ENCODE measurements at places on chromosomes 6 and 20. TPM values are rescaled to one million over a fixed set of nuclear protein-coding genes. Genes with fewer than 3 reads are reported as not detected.

- no peaks in the 10 kb centered on the region for H3K36me3 ChIP-seq
- H3K4me1 ChIP-seq, result no peaks in the 10 kb centered on the region
- H3K27ac ChIP-seq, result no peak overlapping the region
- H3K27me3 ChIP-seq, result no peaks in the 10 kb centered on the region
Measured at GRCh38 chr6:165401092-165401491, 91.7 kb upstream of the C6orf118 start.

DNA sequence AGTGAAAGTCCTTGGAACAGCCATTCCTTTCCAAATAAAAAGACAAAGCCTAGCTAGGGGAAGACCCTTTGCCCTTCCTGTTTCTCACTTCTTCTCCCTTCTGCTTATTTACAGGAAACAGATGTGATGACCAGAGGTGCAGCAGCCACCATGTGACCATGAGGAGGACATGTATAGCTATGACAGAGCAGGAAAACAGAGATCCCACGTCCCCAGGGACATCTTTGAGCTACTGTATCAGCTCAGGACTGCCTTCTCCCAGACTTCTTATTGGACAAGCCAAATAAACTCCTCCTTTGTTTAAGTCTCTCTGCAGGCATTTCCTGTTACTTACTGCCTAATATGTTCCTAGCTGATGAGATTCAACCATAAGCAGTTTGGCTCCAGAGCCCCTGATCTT, 133.1 kb upstream of the MLN start:
- H3K27ac ChIP-seq, result no peak overlapping the region
- H3K36me3 ChIP-seq, result no peaks in the 10 kb centered on the region

GRCh38 chr6:29647927-29648642, 8.8 kb upstream of the MOG start:
- no peak for DNase-seq
- no peaks in the 10 kb centered on the region for H3K36me3 ChIP-seq
- no peak overlapping the region for H3K4me3 ChIP-seq
- no peaks in the 10 kb centered on the region for H3K27me3 ChIP-seq
- H3K4me1 ChIP-seq, result peaks cover 5% of the 10 kb centered on the region

DNA sequence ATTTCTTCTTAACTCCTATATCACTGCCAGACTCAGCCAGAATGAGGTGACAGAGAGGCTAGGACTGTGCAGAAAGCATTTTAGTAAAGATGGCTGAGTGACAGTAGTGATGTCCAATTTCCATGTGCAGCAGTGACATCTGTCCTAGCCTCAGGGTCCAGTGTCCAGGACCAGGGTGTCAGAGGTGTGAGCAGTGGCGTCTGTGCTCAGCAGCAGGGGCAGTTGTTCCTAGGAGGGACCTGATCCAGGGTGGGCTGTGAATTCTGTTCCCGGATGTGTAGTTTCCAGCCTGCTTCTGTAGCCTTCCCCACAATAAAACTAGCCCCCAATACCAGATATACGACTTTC, 6.0 kb downstream of the HLA-B start:
- peaks cover 3% of the 10 kb centered on the region for H3K4me1 ChIP-seq
- no peaks in the 10 kb centered on the region for H3K27me3 ChIP-seq
- H3K36me3 ChIP-seq, result peaks cover 34% of the 10 kb centered on the region
- H3K4me3 ChIP-seq, result no peak overlapping the region

GRCh38 chr6:162728706-162729105, 932 bp downstream of the PACRG start:
- H3K4me3 ChIP-seq, result no peak overlapping the region
- H3K36me3 ChIP-seq, result no peaks in the 10 kb centered on the region
- DNase-seq, result no peak
- no peak overlapping the region for H3K27ac ChIP-seq

DNA sequence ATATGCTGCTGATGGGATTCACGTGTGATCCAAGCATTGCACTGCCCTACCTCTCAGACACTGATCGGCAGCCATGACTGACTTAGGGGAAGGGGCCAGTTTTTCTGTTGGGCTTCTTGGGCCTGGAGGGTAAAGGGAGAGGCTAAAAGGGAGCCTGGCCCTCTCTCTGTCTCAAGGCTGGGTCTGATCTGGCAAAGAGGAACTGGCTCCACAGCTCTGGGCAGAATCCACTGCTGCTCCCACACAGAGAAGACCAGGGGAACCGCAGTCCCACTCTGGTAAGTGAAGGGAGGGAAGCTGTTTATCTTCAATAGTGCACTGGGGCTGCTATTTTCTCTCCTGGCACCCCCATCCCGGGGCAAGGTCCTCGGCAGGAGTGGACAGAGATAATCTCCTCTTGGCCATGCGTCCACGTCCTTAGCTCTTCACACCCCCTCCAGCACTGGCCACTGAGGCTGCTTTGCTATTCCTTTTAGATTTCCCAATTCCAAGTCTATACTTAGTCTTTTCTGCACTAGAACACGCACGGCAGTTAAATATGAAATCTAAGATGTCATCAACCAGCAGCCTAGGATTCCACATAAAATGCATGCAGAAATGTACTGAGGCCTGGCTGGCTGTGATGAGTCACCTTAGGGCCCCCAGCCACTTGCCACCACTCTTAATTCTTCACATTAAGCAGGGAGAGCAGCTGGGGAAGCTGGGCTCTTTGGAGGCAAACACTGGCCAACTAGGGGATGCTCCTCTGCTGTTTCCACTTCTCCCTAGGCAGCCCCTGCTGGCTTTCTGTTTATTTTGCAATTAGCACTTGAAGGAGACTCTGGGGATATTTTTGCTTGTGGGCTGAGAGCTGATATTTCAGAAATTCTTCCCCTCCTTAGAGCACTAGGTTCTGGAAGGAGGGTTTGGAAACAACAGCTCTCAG, 87.8 kb upstream of the ARMC2 start:
- DNase-seq, result no peak
- no peaks in the 10 kb centered on the region for H3K4me1 ChIP-seq
- H3K4me3 ChIP-seq, result no peak overlapping the region
- no peaks in the 10 kb centered on the region for H3K27me3 ChIP-seq
- no peaks in the 10 kb centered on the region for H3K36me3 ChIP-seq

The DPPA5 gene
- not detected for total RNA-seq
